ENCODE measurements at places on chromosomes 13 and 19.
A peak's percentile ranks its signal among the peaks of the same experiment; 100 is the strongest.

DNA sequence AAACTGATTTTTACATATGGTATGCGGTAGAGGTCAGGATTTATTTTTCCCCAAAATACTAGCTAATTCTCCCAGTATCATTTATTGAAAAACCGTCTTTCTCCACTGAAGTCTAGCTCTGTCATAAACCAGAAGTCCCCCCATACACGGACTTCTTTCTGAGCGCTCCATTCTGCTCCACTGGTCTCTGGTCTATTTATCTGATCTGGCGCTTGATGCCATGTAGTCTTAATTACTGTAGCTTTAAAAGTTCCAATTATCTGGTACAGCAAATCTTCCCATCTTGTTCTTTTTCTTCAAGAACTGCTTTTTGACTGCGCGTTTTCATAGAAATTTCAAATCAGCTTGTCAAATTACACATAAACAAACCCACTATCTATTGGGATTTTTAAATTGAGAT is 13.7 kb downstream of the DCUN1D2 start:
- DNase-seq, result no peak

DNA sequence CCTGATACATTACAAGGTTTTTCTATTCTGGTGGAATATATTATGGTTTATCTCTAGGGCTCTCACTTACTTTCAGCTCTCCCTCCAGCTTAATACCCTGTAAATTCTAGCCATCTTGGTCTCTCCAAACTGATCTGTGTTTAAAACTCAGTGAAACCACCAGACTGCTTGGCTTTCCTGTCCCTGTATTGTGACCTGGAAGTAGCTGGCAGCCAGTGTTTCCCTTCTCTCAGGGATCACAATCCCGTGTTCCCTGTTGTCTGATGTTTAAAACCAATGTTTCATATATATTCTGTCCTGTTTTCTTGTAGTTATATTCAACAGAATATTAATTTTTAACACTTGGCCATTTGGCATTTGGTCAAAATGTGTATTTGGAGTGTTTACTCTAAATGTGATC is 8.0 kb downstream of the AKAP11 start:
- DNase-seq, result no peak

- DNase-seq, result no peak
These were observed 8.0 kb upstream of the KRTDAP start for GRCh38 chr19:35498220-35498619.

- no peak for DNase-seq
These were observed 13.3 kb upstream of the ZNF57 start for GRCh38 chr19:2887391-2887914.

DNA sequence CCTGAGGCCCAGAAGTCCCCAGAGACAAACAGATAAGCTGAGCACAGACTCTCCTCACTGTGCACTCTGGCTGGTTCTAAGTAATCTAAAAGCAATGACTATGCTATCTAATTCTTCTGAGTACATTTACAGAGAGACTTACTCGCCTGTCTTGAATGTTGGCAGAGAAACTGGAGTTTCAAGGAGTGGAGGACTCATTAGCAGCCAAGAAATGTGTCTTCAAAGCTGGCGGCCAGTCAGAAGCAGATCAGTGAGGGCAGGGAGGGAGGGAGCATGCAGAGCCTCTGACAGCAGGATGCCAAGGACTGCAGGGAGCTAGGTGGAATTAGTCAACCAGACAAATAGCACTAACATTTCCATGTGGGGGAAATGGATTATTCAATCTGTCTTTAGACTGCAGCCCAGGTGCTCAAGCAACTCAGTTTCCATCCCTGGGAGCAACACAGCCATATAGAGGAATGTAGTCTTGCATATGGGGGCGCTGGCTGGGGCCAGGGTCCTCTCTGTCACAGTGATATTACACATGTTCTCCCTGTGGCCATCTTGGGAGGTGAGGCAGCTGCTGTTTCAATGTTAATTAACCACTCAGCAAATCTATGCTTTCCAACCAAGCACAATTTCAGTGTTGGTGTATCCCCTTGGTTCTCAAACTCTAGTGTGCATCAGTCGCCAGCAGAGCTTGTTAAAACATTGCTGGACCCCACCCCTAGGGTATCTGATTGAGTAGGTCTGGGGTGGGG is 97.9 kb downstream of the CCNA1 start:
- no peak for DNase-seq

DNA sequence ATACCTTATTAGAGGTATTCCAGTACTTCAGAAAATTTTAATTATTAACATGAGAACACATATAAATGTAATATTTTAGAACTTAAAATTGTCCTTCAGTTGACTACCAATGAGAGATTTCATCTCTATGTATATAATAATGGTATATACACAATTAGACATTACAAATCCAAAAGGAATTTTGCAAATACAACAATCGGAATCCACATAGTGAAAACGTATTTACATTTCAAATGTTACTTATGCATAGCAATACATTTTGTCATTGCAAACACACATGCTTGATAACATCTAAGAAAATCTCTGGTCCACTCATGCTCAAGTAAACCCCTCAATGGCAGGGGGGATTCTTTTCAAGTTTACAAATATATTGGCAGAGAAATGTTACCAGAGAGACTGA is 2345.2 kb downstream of the PCDH9 start:
- no peak for DNase-seq

DNA sequence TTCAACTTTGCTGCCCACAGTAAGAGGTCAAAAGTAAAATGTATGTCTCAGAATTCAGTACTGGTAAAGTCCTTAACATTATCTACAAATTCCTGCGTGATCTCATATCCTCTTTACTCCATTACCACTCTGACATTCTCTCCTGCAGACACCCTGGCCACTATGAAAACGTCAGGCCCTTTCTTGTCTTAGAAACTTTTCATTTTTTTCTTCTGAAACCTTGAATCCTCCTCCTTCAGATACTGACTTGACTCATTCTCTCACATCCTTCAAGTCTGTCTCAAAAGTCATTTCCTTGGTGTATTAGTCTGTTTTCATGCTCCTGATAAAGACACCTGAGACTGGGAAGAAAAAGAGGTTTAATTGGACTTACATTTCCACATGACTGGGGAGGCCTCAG is 262.3 kb downstream of the POU4F1 start:
- DNase-seq, result no peak

DNA sequence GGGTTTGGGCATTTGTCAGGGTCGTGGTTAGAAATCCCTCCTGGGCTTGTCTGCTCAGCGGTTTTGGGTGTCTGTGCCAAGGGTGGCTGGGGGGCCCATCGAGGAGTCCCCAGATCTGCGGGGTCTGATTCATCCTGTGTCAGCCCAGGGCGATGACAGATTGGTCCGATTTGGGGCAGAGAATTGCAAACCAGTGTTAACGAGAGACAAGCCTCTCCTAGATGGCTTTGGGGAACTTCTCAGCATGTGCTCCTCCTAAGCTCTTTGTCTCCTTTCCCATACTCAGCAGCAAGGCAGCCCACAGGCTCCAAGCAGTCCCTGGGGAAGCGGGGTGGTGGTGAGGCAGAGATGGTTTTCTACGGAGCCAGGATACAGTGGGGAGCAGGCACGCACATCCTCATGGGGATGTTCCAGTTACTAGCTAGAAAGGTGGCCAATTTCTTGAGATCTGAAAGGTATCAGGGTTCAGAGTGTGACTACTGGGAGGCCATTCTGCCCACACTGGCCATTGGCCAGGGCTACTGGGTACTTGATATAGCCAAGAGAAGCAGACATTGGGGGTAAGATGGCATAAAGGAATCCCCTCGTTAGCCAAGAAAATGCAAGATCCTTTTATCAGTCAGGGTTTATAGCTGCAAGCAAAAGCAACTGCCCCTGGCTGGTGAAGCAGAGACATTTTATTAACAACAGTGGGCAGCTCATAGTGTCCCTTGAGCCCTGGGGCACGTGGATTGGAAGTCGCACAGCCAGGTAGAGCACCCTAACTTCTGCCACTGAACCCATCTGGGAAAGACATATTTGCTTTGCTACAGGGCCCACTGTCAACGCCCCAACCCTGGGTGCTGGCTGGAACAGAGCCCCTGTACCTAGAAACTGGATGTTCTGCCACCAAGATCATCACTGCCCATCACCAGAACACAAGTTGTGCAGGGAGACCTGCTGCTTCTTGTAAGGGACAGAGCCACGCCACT is 63.6 kb downstream of the RGCC start:
- DNase-seq, result no peak

DNA sequence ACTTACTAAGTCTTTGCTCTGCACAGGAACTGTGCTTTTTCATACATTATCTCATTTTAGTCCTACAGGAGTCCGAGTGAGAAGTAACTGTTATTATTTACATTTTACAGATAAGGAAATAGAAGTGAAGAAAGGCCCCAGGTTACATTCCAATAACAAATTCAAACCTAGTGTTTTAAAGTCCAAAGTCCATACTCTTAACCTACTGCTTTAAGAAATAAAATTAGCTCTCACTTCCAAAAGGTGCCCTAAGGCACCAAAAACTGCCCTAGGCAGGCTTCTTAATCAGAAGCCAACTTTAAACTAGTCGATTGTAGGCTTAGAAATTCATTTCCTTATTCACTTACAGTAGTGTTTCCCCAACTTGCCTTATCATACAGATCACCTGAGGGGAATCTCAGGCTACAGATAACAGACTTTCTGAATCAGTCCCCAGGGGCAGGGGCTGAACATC is 555.9 kb downstream of the DIAPH3 start:
- no peak for DNase-seq

DNA sequence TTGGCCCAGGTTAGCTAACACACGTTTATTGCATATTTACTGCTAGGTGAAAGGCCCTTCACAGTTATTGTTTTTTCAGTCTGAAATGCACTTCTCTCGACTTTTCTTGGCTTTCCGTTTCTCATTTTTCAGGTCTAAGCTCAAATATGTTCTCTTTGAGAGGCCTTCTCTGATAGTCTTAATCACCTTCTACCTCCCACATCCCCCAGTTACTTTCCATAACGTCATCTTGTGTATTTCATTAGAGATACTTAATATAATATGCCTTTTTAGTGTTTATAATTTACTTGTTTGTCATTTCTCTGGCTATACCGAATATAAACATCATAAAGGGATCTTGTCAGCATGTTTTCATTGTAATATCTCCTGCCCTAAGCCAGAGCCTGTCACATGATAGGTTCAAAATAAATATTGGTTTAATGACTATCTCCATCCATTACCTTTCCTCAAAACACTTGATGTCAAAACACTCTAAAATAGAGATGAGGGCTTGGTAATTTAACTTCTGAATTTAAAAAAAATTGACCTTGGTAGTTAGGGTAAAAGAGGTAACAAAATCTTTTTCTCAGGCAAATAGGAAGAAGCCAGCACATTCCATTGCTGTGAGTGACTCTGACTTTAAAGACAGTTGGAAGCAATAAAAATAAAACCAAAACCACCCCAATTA is 168.6 kb upstream of the RFC3 start:
- DNase-seq, result no peak

DNA sequence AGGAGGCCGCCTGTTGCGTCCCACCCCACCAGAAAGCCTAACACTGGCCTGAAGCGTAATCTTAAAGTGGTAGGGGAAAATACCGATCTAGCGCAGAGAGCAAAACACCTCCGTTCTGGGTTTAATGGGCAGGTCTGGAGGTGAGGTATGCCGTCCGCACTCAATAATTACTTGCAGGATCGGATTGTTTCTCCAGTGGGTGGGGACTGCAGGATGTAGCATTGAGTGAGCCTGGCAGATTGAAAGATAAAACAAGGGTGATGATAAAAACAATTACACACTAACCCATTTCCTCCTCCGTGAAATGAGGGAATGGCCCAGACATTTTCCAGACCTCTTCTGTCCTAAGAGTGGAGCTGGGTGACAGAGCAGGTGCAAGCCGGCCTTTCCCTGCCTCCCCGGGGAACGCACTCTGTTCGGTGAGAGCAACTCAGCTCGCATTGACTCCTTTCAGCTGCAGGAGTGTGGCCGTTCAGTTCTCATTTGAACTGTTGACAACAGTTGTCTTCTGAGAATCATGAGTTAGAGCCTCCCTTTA is 110.2 kb upstream of the DOCK9 start:
- DNase-seq, result no peak

- peak; percentile 30 for DNase-seq
These were observed 512 bp downstream of the CC2D1A start for GRCh38 chr19:13906521-13906904.

- DNase-seq, result no peak
These were observed 60.2 kb downstream of the THSD1 start for GRCh38 chr13:52345631-52346251.

DNA sequence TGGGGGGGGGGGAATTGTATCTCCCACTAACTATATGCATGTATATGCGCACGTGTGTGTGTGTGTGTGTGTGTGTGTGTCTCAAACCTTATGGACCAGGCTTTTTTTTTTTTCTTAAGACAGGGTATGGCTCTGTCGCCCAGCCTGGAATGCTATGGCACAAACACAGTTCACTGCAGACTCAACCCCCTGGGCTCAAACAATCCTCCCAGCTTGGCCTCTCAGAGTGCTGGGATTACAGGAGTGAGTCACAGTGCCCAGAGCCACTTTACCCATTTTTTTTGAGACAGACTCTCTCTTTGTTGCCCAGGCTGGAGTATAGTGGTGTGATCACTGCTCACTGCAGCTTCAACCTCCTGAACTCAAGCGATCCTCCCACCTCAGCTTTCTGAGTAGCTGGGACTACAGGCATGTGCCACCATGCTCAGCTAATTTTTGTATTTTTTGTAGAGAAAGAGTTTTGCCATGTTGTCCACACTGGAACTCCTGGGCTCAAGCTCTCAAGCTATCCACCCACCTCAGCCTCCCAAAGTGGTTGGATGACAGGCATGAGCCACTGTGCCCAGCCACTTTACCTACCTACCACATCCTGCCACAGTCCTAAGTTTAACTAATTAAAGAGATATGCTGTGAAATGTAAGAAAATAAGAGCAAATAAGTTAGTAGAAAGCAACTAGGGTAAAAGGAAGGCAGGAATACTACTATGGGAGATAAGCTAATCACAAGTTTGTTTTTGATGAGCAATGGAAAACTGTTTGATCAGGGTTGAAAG is 2.4 kb downstream of the ZMYM5 start:
- DNase-seq, result no peak

- DNase-seq, result no peak
These were observed 1.2 kb downstream of the LYPD3 start for GRCh38 chr19:43464134-43464775.

GRCh38 chr13:23470790-23471614 is 37.5 kb upstream of the SACS start:
- DNase-seq, result no peak

DNA sequence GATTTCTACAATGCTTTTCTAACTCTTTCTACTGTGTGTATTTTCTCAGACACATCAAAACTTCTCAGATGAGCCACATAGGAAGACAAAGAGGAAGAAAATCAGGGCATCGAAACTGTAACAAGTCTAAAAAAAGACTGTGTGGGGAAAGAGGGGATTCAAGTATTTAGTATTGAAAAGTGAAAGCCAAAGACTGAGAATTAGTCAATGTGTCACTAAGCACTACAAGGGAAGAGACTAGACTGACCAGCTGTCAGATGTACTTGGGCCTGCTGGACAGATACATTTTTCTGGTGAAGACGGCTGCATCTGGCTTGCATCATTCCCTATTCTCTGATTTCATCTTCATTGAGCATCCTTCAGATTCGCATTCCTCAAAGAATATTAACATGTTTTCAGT is 25.4 kb downstream of the COMMD6 start:
- no peak for DNase-seq

Data from CD4-positive, alpha-beta memory T cell (primary cell).